Stimulated activated CD4-positive, alpha-beta T cell treated with anti-CD3 and anti-CD28 coated beads, Interleukin-1b, Interleukin-23, amount 100 ng/mL, for 24 hours (primary cell): ENCODE measurements at places on chromosomes 3 and 15.
A peak's percentile ranks its signal among the peaks of the same experiment; 100 is the strongest.

DNA sequence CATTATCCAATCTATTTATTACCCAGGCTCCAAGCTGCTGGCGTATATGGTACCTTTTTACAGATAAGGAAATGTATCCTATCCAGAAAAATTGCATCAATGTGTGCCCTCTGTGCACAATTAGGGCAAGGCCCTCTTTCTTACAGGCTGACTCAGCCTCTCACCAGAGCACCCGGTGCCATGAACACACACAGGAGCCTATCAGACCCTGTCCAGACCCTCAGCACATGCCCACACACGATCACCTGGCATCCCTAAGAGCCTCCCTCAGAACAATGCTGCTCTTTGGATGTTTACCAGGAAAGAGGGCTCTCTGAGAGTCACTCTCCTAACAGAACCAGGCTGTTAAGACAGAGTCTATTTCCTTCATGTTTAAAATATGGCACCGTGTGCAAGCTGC is 460.0 kb upstream of the TBL1XR1 start:
- DNase-seq: no peak

- DNase-seq: no peak
Measured at GRCh38 chr15:29055876-29056275, 170.1 kb downstream of the APBA2 start.

DNA sequence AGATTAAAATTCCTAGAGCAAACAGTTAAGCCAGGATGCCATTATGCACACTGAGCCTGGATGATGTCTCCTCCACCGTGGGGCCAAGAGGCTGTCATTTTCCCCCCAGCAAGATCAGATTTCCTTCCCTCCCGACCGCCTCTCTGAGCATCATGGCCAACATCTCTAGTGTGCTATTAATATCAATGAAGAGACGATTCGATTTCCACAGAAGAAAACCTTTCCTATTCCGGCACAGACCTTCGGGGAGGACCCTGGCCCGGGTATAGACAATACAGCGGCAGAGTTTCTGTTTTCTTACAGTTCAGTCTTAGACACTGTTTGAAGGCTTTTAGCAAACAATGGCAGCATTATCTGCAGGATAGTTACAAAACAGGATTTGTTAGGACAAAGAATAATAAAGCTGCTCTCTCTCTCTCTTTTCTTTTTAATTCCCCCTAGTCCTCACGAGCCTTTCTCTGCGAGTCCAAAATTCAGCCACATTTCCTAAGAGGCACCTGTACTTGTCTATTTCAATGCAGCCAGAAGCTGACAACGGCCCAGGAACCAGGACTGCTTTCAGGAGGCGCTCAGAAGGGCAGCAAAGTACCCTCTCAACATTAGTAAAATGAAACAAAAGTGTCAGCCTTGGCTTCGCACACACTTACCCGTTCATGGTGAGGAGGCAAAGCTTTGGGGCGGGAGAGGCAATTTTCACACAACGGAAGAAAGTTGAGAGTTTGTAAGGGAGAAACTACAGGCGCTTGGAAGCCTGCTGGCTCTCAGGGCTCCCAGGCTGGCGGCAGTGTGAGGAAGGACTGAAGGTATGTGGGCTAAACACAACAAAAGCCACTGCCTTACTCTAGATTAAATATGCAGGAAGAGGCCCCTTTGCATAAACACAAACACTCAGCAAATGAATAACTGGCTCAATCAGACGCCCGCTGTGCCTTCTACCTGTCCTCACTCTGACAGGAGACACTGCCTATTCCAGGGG is 278.0 kb downstream of the FOXP1 start:
- peak; percentile 21 for DNase-seq

- DNase-seq: no peak
Measured at GRCh38 chr15:65595960-65596359, 15.0 kb downstream of the INTS14 start.

DNA sequence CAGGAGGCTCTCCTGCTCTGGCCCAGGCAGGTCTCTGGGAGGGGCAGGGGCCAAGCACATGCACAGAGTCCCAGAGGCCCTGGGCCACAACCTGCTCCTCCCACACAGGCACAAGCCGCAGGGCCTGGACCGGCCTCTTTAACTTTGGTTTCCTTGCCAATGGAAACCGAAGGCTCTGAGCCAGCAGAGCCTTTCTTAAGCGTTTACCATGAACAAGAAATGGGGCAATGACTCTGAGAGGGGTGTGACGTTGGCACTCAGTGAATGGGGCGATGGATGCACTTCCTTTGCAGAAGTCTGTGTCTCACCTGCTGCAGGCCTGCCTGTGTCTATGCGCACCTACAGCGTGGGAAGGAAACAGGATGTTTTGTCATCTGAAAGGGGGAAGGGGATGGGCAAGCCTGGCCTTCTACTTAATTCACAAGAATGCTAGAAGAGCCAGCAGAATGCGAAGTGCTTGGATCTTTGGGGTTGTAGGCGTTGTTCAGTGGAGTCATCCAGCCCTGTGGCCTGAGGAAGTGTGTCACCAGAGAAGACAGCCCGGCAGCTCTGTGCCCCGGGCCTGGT is 41.8 kb downstream of the IFT122 start:
- DNase-seq: no peak

GRCh38 chr15:59524331-59524731 is 86.3 kb downstream of the FAM81A start:
- no peak for DNase-seq

GRCh38 chr3:117540597-117540996 is 831.0 kb downstream of the TUSC7 start:
- no peak for DNase-seq

GRCh38 chr15:50774450-50774849 is 8.9 kb upstream of the SPPL2A start:
- DNase-seq: no peak

GRCh38 chr3:13110678-13111116 is 37.5 kb upstream of the IQSEC1 start:
- no peak for DNase-seq

GRCh38 chr15:76988867-76989780 is 5.8 kb upstream of the PSTPIP1 start:
- no peak for DNase-seq

- DNase-seq: no peak
Measured at GRCh38 chr15:39127925-39128617, 452.8 kb upstream of the THBS1 start.

- no peak for DNase-seq
Measured at GRCh38 chr3:112806903-112807302, 39.8 kb downstream of the CD200R1L start.

- DNase-seq: no peak
Measured at GRCh38 chr3:182837855-182838454, 44.7 kb downstream of the ATP11B start.

DNA sequence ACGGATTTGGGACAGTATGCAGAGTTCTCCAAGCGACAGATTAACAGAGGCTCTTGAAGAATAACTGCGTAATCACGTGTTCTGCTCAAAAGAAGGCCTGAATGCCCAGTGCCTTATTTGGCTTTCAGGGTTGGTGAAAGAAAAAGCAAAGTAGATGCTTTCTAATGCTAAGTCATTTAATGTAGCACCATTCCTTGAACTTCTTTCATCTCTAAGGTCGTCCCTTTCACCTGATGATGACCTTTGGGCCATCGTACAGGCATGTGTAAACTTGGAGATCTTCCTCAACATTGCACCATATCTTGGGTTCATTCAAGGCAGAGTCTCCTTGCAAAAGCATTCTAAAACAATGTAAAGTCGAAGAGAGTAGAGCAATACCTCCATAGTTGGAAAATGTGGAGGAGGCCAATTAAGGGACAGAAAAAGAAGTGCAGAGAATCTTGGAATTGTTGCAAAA is 48.9 kb downstream of the TMEM44 start:
- DNase-seq: no peak

DNA sequence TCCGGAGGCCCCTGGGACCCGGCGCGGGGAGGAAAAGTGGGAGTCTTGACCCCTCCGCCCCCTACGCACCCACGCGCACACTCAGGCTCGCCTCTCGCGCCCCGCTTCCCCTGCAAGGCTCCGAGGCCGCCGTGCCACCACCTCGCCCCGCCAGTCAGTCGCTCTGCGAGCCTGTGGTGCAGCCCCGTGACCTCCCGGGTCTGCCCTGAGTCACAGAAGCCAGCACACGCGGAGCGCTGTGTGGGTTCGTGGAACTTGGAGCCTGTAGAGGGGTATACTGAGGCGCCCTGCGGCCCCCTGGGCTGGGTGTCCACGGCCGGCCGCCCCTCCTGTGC is 380 bp upstream of the ALS2CL start:
- DNase-seq: no peak

GRCh38 chr3:61572879-61573278 is 11.5 kb downstream of the PTPRG start:
- no peak for DNase-seq

DNA sequence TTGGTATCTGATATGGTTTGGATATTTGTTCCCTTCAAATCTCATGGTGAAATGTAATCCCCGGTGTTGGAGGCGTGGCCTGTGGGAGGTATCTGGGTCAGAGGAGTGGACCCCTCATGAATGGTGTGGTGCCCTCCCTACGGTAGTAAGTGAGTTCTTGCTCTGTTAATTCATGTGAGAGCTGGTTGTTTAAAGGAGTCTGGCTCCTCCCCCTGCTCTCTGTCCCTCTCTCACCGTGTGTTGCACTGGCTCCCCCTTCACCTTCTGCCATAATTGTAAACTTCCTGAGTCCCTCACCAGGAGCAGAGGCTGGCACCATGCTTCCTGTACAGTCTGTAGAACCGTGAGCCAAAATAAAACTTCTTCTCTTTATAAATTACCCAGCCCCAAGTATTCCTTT is 246.9 kb upstream of the AGTR1 start:
- DNase-seq: no peak

GRCh38 chr15:55250941-55251340 is 38.7 kb downstream of the RAB27A start:
- DNase-seq: no peak

- no peak for DNase-seq
Measured at GRCh38 chr3:171364500-171364899, 95.7 kb downstream of the TNIK start.

DNA sequence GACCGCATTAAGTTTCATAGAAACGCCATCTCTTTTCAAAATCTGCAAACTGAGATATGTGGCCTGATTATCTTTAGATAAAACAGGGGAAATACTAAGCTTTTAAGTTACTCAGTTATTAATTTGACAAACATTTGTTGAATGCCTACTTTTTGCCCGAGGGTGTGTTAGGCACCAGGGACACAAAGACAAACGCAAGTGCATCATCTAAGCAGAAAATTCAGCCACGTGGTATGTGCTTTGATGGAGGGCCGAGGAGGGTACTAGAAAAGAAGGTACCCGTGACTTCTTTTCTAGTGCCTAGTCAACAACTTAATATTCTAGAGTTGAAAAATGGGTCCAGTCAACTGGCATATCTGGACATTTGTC is 594.3 kb downstream of the MAGI1 start:
- DNase-seq: no peak

GRCh38 chr15:52790169-52790708 is at the start of gene ONECUT1:
ONECUT1 (minus strand) TSS chr15:52790336; CDS start chr15:52789884, 452 bp downstream.
- DNase-seq: no peak

- DNase-seq: no peak
Measured at GRCh38 chr3:105608623-105609022, 241.9 kb downstream of the ALCAM start.

GRCh38 chr3:27900316-27900715 is 178.2 kb upstream of the EOMES start:
- DNase-seq: peak; percentile 4

DNA sequence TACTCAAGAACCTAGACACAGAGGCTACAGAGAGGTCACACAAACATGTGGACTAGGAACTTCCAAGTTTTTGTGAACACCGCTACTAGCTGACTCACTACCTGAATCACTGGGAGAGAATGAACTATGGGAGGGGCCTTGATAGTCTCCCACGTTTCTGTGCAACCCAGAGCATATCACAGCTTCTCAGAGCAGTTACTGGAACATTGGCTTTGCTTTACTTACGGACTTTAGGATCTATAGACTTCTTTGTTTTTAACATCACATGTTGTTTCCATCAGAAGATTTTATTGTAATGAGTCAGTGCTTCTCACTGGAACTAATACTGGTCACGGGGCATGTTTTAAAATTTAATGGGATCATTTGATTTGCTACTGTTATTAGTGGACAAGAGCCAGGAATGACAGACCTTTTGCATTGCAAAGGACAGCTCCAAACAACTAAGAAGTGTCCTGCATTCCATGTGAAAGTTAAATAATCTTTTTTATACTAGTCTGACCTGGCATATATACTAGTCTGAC is 35.6 kb downstream of the RTP4 start:
- DNase-seq: no peak

- no peak for DNase-seq
Measured at GRCh38 chr3:43966126-43966525, 275.4 kb downstream of the ABHD5 start.

GRCh38 chr15:44289259-44289790 is 806 bp downstream of the GOLM2 start:
- DNase-seq: no peak

GRCh38 chr15:98524838-98525660 is 123.3 kb upstream of the IGF1R start:
- DNase-seq: no peak

DNA sequence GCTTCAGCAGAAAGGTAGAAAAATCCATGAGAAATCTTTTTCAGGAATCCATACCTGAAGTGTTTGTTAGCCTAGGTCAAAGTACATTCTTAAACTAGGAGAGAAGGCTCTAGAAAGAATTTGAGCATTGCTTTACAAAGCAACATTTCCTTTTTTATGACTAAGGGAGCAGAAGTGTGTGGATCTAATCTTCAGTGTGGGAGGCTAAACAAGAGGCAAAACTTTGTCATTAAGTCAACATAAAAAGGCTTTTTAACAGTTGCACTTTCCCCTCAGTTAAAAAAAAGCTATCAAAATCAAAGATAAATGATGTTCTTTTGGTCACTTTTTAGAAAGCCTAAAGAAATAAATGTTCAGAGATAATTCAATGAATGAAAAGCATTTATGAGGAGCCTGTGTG is 154.8 kb downstream of the TMEM108 start:
- no peak for DNase-seq

DNA sequence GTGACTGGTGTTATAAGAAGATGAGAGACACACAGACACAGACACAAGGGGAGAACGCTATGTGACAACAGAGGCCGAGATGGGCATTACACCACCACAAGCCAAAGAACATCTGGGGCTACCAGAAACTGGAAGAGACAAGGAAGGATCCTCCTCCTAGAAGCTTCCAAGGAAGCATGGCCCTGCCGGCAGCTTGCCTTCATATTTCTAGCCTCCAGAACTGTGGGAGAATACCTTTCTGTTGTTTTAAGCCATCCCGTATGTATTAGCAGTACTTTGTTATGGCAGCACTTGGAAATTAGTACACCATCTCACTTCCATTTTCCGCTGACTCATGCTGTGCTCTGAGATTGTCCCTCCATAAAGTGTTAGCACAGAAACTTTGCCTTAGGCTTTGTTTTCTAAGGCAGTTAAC is 38.7 kb upstream of the CA12 start:
- DNase-seq: no peak
